Activated T-helper 2 cell treated with anti-CD3 and anti-CD28 coated beads, Interferon-gamma antibody, Interleukin-2, Interleukin-4, amounts not matched to agents 10 μg/mL and 5 μg/mL and 100 μg/mL, durations not matched to agents 14 hours and 24 hours and 36 hours (primary cell): ENCODE measurements at places on chromosomes 3 and 15.

- DNase-seq, result no peak
Observed at GRCh38 chr3:42520336-42520735, 17.9 kb downstream of the VIPR1 start.

DNA sequence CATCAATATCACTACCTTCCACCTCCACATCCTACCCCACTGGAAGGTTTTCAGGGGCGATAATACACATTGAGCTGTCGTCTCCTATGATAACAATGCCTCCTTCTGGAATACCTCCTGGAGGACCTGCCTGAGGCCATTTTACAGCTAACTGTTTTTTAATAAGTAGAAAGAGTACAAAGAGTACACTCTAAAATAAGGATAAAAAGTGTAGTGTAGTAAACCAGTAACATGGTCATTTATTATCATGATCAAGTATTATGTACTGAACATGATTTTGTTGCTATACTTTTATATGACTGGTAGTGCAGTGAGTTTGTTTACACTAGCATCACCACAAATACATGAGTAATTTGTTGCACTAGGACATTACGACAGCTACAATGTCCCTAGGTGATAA lies 46.6 kb upstream of the SSR3 start:
- no peak for DNase-seq

- DNase-seq, result no peak
Observed at GRCh38 chr3:61780016-61780415, 218.6 kb downstream of the PTPRG start.

GRCh38 chr3:87125116-87125515 lies 102.0 kb upstream of the CHMP2B start:
- no peak for DNase-seq

- DNase-seq, result no peak
Observed at GRCh38 chr15:45130291-45131000, 652 bp downstream of the DUOX1 start.

- no peak for DNase-seq
Observed at GRCh38 chr15:82585072-82585471, 44.8 kb upstream of the RPS17 start.

- no peak for DNase-seq
Observed at GRCh38 chr3:184096811-184097383, at the start of gene HTR3E. Gene HTR3E (plus strand): TSS chr3:184097064. CDS start chr3:184097530, 466 bp downstream.

DNA sequence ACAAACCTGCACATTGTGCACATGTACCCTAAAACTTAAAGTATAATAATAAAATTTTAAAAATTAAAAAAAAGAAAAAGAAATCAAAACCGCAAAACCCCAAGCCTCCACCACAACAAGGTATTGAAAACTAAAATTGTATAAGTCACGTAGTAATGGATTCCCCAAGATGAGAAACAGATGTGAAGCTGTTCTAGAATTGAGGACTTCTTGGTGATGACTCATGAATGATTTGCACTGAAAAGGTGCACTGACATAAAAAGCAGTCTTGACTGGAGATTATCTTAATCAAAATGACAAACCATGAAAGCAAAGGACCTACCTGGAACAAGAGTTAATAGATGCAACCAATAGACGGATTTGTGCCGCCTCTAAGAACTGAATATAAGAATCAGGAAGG lies 225.8 kb downstream of the MYRIP start:
- DNase-seq, result no peak

- no peak for DNase-seq
Observed at GRCh38 chr3:106617276-106617675, 748.5 kb upstream of the CBLB start.

DNA sequence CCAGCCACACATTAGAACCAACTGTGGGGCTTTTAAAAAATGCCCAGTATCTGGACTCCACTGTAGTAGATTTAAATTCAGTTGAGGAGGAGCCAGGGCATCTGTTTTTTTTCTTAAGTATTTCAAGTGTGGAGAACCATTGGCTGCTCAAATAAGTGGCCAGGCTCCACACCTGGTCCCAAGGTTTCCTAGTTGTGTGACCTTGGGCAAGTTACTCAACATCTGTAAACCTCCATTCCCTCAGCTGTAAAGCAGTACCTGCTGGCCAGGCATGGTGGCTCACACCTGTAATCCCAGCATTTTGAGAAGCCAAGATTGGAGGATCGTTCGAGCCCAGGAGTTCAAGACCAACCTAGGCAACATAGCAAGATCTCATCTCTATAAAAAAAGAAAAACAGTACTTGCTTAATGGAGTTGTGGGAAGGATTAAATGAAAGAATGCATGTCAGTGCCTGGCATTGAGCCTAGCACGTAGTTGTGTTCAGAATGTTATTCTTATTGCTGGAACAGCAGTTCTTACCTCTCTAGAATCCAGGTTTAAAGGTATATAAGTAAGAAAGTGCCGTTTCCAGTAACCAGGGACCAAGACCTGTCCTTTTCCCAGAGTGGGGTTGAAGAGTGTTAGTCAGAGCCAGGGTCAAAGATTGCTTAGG lies 2.0 kb downstream of the PPP1R14D start:
- DNase-seq, result no peak

DNA sequence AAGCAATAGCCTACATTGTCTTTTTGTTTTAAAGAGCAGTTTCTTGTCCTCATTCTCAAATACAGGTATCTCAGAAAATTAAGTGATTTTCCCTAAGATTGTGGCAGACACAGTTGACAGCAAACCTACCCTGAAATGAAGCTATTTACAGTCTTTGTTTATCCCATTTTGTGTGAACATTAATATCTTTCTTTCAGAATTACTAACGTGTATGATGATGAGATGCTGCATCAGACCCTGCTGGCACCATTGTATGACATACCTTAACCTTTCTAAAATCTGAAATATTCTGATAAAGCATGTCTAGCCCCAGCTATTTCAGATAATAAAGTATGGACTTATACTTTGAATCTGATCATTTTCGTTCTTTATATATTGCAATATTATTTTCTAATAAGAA lies 185.9 kb downstream of the RSRC1 start:
- no peak for DNase-seq

DNA sequence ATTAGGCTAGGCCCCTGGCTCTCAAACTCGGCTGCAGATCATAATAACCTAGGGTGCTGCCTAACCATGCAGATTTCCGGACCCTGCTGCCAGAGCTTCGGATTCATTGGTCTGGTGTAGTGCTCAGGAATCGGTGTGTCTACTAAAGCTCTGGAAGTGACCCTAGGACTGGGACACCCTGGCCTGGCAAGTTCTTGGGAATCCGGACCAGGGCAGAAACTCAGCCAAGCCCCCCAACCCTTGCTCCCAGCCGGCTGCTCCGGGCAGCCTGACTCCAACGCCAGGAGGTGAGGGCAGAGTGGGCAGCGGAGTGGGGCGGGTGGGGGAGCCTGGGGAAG lies 23.0 kb downstream of the IGDCC3 start:
- no peak for DNase-seq

- DNase-seq, result no peak
Observed at GRCh38 chr3:178915365-178915764, 156.2 kb downstream of the ZMAT3 start.

GRCh38 chr15:23857028-23857641 lies 170.0 kb upstream of the NDN start:
- no peak for DNase-seq

GRCh38 chr3:65443739-65444446 lies 594.8 kb downstream of the MAGI1 start:
- DNase-seq, result no peak

GRCh38 chr15:65211482-65211982 lies 259 bp upstream of the CILP start:
- DNase-seq, result no peak

DNA sequence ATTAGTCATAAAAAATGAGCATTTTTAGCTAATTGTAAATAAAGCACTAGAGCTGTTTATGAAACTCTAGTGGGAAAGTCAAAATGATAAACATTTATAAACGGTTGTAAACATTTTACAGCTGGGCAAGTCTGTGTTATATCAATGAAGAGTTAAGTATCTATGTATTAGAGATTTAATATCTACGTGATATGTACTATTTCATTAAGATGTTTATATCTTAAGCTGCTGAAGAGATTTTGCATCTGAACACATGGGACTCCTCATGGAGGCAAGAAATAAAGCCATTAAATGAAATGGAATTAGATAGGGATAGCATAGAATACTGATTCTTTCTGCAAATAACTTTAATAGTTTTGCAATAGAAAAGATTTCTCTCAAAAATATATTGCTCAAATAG lies 23.0 kb upstream of the CAPN7 start:
- no peak for DNase-seq

DNA sequence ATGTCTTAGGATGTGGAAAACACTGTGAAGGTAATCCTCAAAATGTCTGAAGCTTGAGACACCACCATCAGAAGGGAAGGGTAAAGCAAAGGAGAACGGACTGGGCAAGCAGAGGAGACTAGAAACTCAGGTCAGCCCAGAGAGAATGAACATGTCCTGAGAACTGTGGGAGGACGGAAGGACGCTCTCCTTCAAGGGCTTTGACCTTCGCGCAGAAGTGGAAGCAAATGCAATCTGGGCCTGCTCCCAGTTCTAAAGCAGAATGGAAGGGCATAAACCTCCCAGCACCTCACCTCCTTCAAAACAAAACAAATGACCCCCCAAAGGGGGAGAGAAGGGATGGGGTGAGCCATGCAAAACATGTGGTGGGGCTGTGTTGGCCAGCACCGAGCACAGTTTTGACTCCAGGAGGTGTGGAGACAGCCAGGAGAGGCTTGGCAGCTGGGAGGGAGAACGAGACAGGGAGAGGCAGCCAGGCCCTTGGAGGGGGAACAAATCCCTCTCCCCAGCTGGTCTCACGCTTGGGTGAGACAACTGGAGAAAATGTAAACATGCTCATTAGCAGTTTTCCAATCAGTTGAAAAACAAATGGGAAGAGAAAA lies 222.4 kb upstream of the WNT5A start:
- no peak for DNase-seq

GRCh38 chr3:39917065-39917773 lies 107.8 kb downstream of the MYRIP start:
- no peak for DNase-seq

DNA sequence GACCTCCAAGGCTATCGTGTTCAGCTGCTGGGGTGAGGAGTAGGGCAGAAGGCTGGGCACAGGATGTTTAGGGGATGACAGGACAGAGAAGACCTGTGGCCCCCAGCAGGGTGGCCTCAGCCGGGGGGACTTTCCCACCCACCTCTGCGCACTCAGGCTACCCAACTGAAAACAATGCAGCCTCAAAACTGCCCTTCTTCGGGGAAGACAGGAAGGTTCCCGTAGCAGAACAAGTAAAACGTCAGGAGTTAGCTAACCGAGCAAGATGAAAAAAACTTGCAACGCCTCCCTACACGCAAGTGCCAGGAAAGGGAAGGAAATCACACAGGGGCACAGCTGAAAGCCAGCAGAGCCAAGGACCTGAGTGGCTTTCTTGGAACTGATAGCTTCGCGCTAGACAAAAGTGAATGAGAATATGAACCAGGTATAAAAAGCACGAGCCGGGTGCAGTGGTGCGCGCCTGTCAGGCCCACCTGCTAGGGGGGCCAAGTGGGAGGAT lies 38.4 kb upstream of the FURIN start:
- DNase-seq, result peak; percentile 57

DNA sequence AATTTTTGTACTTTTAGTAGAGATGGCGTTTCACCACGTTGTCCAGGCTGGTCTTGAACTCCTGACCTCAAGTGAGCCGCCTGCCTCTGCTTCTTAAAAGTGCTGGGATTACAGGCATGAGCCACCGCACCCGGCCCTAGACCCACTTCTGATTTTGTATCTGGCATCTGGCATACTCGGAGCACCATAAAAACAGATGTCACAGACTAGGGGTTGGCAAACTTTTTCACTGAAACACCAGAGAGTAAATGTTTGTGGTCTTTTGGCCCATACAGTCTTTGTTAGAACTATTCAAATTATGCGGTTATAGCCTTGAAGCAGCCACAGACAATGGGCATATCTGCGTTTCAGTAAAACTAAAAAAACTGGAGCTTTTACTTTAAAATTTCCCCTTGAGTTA lies 110.7 kb downstream of the TJP1 start:
- DNase-seq, result no peak

DNA sequence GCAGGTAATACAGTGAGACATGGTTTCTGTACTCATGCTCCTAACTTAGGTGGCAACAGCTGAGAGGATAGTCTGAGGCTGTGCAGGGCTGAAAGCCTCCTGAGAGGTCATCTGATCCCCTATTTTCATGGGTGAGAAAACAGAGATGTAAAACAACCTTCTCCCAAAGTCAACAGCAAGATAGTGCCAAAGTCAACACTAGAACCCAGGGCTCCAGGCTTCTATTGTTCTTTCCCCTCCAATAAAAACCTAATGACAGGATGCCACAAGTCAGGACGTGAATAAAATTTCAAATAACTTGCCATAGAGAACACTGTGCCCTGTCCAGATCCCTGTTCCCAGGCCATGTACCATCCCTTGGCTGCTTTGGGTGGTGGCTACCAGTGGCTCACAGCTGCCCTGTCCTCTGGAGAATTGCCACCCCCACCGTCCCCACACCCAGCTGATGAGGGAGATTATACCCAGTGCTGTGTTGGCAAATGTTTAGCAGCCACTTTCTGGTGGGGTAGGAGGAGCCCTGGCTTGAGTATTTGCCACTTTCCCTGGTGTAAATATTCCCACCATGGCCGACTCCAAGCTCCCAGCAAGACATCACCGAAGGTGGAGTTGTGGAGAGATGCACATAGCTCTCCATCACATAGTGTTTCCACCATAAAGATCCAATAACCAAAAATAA lies 54.8 kb downstream of the SRGAP3 start:
- DNase-seq, result no peak

DNA sequence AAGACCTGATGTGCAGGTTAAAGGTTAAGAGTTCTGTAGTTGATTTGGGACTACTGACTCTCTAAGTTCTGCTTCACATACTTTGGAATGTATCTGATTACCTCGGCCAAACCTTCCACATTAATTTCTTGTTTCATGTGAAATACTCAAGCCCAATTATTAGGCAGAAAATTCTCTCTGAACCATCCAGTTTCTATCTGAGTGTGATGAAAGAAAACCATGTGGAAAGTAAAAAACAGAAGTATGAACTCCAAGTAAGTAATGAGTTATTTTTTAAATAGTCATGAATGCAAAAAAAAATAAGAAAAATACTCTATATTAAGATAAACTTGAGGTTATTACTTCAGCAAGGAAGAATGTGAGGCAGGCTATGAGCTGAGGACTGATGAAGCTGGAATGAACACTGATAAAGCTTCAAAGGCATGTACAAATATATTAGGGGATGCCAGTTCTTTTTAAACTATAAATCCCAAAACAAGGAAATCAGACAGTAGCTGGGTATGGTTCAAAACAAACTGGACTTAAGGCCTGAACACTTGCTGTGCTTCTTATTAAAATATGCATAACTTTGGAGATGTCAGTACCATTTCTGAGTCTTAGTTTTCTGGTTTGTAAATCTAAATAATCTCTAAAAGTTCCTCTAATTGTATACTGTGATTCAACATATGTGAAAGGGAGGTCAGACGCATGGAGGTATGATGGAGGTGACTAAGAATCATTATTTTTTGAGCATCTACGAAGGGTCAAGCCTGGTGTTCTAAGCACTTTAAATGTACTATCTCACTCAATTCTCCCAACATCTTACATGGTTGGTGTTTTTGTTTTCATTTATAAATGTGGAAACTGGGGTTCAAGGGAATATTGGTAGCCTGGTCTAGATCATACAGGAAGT lies 59.6 kb downstream of the COL6A6 start:
- no peak for DNase-seq

- DNase-seq, result no peak
Observed at GRCh38 chr3:111903067-111903511, 44.0 kb downstream of the PHLDB2 start.

GRCh38 chr3:194287374-194287773 lies 63.8 kb downstream of the CPN2 start:
- no peak for DNase-seq

GRCh38 chr3:54366839-54367238 lies 244.5 kb downstream of the CACNA2D3 start:
- no peak for DNase-seq
